ENCODE measurements at places on chromosomes 13 and 19.

GRCh38 chr13:98961503-98962105, 16.3 kb downstream of the DOCK9 start:
- DNase-seq = no peak

DNA sequence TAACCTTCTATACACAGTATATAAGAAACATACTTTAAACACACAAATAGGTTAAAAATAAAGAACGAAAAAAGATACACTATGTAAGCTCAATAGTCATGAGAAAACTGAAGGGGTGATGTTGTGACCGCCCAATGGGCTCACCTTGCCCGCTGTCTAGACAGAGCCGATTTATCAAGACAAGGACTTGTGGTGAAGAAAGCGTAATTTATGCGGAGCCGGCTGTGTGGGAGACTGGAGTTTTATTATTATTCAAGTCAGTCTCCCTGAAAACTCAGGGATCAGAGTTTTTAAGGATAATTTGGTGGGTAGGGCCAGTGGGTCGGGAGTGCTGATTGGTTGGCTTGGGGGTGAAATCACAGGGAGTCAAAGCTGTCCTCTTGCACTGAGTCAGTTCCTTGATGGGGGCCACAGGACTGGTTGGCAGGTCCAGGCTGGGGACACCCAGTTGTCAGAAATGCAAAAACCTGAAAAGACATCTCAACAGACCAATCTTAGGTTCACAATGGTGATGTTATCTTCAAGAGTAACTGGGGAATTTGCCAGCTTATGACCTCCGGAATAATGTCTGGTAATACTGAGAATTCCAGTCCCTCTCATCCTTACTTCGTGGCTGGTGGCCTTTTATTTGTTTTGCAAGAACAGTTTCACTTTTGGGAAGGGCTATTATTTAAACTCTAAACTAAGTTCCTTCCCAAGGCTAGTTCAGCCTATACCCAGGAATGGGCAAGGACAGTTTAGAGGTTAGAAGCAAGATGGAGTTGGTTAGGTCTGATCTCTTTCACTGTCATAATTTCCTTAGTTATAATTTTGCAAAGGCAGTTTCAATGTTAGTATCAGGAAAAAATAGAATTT, 96.6 kb downstream of the UBL3 start:
- DNase-seq = no peak

DNA sequence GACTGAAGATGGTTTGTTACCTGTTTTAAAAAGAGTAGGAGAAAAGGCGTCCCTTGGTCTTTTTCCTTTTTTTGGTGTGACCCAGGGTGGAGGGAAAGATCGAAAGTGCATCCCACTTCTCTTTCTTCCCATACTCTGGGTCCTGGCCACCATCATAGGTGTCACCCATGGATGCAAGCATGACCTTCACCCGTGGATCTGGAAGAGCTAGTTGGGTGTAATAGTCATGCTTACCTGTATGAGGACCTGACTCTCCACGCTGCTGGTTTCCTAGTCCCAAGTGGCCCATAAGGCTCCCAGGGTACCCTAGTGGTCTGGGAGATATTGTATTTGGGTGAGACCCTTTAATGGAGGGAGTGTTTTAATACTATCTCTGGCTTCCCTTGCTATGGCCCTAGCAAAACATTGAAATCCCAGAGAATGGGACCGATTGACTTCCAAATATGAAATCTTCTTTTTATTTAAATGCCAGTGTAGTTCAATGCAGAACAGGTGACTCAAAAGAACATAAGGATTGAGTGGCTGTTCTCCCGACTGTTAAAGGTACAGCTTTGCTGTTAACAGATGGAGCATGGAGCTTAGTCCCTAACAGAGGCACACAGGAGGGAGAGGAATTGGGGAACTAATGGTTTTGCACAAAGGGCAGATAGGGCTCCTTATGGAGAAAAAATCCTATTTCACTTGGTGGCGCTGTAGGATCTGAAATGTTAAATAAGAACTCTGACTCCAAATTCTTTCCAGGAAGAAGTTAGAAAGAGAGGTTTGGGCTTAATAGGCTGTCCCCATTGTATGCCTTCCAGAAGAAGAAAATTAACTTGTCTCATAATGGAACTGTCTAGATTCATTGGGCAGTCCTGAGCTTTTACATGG, 7.0 kb upstream of the ZNF550 start:
- DNase-seq = no peak

GRCh38 chr19:18112989-18113478, 15.5 kb downstream of the MAST3 start:
- peak; percentile 55 for DNase-seq

DNA sequence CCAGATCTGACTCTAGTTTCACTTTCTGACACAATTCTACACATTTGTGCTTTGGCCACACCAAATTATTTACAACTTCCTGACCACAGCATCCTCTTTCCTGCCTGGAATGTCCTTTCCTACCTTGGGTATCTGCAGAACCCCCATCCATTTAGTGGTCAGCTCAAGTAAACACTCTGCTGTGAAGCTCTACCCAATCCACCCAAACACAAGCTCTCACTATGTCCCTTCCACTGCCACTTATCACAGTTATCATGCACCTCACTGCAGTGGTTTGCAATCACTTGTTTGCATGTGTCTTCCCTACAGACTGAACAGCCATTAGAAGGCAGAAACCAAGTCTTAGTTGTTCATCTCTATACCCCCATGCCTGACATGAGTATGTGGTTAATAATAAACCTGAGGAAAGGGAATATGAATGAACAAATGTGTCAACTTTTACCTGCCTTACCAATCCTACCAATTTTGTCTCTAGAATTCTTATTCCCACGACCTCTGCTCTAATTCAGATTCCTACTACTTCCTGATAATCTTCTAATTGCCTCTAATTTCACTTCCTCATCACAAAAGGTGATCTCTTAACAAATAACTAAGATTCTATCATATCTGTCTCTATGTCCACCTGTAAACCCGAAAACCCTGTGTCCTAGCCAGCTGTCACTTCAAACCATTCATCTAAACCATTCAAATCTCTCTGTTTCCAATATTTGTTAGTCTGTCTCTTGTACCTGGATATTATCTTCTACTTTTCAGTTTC, 25.1 kb downstream of the LNX2 start:
- DNase-seq = no peak

GRCh38 chr13:45464687-45465453, at the start of gene COG3:
Gene COG3 (plus strand): TSS chr13:45464939. CDS start chr13:45465037, 98 bp downstream.
- DNase-seq = peak; percentile 84

- no peak for DNase-seq
Measured at GRCh38 chr19:52600639-52601024, 30.5 kb downstream of the ZNF701 start.

- no peak for DNase-seq
Measured at GRCh38 chr19:12628040-12629022, 17.6 kb downstream of the ZNF791 start.

DNA sequence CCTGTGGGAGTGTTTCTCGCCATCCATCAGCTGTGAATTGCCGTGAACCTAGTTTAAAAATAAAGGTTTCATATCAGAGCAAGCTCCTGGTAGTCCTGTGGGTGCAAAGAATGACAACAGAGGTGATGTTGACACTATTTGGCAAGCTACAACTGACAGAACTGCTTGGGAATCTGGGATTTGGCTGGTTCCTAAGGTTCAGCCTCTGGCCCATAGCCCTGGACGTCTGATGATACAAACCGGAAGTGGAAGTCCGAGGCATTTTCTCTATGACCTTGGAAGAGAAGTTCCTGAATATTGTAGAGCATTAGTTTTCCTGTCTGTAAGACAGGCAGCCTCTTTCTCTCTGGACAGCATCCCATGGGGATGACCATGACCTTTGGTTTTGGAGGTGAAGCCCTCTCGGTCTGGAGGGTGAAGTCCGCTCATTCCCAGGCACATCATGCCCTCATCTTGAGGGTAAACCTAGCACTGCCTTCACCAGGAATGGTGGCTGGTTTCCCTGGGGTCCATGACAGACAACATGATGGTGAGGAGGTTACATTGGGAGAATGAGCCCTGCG, 29.1 kb downstream of the GATAD2A start:
- no peak for DNase-seq

DNA sequence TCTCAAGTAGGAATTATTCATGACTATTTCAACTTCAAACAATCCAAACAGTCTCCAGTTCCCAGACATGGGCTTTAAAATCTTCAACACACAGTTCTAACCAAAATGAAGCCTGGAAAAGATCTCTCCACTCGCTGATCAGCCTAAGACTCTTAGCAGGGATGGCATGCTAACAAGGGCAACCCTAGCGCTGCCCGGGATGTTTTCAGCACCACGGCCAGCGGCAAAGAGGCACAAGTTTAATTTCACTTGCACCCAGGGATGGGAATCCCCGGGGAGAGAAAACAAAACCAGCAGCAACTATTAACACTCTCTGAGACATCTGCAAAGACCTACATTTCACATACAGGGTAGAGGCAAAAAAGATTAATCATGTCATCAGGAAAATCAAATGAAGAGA, 43.0 kb downstream of the CACNA1A start:
- no peak for DNase-seq

DNA sequence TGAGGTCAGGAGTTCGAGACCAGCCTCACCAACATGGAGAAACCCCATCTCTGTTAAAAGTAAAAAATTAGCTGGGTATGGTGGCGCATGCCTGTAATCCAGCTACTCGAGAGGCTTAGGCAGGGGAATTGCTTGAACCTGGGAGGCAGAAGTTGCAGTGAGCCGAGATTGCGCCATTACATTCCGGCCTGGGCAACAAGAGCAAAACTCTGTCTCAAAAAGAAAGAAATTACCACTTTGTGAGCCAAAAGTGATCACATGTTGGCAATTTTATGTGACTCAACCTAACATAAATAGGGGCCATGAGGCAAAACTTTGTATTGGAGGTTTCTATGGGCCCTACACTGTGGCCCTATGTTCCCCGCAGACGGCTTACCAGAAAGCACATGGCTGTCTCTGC, 72.2 kb downstream of the MAP4K1 start:
- no peak for DNase-seq

DNA sequence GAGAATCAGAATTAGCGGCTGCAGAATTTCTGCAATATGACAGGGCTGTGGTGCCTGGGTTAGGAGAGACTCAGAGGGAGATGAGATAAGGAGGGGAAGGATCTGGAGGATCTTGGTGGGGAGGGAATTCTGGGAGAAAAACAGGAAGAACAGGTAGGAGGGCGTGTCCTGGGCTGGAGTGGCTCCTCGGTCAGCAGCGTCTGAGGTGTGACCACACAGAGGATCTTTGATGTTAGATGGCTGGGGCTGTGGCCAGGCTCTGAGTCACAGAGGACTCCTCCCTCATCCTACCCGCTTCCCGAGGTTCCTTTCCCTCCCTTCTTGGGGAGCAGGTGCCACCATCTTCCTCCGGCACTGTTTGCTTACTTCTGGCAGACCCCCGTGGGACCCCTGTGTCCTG, 6.4 kb upstream of the KLK6 start:
- DNase-seq = no peak

- DNase-seq = no peak
Measured at GRCh38 chr13:96500953-96501352, 411.0 kb downstream of the HS6ST3 start.

DNA sequence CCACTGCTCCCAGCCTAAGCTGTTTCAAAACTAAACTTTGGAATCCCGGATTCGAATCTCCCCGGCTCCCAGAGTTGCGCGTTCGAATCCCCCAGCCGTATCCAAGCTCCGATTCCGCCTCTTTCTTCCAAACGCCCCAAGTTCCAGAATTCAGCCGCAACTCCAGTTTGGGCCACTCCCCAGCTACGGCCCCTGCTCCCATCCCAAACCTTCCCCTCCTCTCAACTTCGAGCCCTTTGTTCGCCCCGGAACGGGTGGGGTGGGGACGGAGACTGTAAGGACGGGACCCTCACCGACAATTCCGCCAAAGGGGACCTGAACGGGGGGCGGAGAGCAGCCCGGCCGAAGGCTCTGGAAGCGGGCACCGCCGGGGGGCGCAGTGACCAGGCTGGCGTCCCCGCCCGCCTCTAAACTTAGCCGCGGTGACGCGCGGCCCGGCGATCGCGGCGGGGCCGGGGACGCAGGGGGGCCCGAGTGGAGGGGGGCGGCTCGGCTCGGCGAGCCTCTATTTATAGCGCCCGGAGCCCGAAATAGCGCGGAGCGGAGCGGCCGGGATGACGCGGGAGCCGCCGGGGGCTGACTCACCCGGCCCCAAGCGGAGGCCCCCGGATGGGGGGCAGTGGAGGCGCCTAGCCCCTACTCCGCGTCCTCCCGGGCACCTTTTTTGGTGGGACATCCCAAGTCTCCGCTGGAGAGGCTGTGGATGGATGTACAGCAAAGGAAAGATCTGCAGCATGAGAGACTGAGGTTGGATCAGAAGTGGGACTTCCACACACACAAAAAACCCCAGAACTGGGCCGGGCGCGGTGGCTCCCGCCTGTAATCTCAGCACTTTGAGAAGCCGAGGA, 4.9 kb upstream of the ERCC1 start:
- no peak for DNase-seq

GRCh38 chr13:66996503-66996902, 233.6 kb downstream of the PCDH9 start:
- no peak for DNase-seq

GRCh38 chr13:103812558-103812957, 746.3 kb upstream of the SLC10A2 start:
- no peak for DNase-seq

DNA sequence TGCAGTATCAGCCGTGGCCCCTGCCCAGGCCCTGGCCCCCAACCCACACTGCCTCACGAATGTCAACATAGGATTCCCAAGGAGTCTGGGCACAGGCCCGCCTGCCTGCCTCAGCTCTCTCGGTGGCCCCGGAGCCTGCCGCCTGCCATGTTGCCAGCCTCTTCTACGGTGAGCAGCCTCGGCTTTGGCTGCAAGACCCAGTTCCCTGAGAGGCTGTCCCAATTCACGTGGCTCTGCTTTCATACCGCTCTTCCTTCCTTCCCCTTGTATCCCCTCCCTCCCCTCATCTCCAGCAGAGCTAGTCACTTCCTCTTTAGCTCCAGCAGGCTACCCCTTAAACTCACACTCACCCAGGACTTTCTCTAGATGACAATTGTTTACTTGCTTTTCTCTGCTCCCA, 42.7 kb downstream of the SERP2 start:
- DNase-seq = no peak

- DNase-seq = no peak
Measured at GRCh38 chr19:56720281-56720680, 48.7 kb upstream of the ZNF835 start.

DNA sequence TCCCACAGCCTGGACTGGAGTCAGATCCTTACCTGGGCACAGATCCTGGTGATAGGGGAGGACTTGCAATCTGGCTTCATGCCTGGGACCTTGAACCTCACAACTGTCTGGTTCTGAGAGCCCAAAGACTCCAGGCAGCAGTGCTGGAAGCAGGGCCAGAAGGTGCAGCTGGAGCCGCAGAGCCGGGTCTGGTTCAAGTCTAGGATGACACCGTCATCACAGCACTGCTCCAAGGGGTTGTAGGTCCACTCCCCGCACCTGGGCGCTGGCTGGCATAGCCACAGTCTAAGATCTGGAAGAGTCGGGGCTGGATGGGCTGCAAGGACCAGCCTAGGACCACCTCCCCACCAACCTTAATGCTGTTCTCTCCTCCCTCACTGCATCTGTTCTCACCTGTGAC, 677 bp downstream of the IGFL4 start:
- no peak for DNase-seq

DNA sequence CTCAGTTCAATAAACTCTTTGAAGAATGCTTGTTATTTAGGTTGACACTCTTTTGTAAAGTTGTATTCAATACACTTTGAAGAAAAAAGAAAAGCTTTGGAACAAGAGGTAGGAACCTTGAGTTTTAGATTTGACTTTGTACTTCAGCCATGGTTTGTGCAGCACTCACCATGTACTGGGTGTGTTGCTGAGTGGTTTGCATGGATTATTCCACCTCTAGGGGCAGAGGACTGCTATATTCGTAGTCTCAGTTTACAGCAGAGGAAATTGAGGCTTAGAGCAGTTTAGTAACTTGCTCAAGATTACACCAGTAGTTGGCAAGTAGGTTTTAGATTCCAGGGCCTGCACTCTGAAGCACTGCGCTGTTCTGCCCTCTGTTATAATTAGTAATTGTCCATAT, 68.8 kb downstream of the DNAJC3 start:
- no peak for DNase-seq

Data from stimulated activated CD8-positive, alpha-beta memory T cell treated with anti-CD3 and anti-CD28 coated beads, Interleukin-2, amount 100 ng/mL, for 1 hour (primary cell).